ENCODE measurements at places on chromosomes 6 and 20.

DNA sequence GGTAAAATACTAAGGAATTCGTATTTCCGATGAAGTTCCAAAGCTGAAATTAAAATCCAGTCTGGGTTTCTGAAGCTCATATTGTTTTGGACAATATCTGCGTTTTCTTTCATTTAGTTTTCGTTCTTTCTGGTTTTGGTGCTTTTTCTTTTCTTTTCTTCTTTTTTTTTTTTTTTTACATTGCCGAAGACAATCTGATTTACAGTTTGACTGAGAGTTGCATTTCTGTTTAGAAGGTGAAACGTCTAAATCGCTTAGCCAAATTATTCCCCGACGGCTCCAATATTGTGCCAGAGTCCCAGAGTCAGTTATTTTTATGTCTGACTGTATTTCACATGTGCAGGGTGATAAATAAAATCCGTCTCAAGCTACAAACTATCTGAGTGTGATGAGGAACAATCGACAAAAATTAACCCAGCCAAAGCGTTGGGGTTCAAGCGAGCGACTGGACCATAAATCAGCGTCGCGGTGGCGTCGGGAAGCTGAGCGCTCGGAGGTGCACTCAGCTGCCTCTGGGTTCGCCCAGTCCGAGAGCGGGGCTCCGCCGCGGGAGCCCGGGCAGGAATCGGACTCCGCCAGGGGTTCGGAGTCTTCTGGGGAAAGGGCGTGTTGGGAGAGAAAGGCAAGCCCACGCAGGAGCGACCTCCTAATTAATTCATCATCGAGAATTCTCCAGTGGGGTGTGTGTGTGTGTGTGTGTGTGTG, 8.2 kb upstream of the TBX18 start:
- DNase-seq: peak; percentile 19

- DNase-seq: no peak
These were observed 53.4 kb upstream of the VSTM2L start for GRCh38 chr20:37849566-37849965.

GRCh38 chr6:134909701-134910592, 40.0 kb downstream of the ALDH8A1 start:
- DNase-seq: no peak

- DNase-seq: no peak
These were observed 104.5 kb downstream of the MKKS start for GRCh38 chr20:10329387-10330005.

DNA sequence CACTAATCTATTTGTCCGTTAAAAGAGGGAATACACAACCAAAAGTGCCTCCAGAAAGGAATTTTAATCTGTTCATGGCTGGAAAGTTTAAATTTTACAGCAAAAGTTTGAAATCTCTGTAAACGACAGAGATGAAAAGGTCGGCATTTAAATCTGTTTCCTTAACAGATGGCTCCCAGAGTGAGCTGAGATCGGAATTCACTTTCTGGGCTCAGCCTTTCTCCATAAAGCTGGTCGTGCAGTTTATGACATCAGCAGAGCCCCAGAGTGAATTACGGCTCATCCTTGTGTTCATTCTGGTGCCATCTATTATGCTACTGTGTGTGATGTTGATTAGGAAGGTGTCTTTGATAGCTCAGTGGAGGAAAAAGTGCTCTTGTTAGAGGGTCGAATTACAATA, 117.6 kb upstream of the ZFP64 start:
- DNase-seq: no peak

DNA sequence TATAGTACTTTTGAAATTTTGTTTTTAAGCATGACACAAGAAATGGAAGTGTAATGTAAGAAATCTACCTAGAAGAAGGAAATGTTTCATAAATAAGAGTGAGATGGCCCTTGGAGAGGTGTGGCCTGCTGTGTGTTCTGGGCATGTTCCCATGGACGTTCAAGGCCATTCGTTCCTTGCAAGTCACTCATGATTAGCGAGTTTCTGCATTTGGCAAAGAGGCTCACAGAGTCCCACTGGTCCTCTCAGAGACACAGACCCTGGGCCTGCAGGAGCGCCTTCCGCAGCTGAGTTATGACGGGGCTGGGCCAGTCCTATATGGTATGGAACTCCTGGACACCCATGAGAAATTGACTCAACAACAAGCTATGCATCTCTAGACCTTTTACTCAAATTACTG, 7.2 kb downstream of the THBS2 start:
- DNase-seq: no peak

GRCh38 chr6:153599901-153600300, 439.1 kb upstream of the OPRM1 start:
- DNase-seq: no peak

DNA sequence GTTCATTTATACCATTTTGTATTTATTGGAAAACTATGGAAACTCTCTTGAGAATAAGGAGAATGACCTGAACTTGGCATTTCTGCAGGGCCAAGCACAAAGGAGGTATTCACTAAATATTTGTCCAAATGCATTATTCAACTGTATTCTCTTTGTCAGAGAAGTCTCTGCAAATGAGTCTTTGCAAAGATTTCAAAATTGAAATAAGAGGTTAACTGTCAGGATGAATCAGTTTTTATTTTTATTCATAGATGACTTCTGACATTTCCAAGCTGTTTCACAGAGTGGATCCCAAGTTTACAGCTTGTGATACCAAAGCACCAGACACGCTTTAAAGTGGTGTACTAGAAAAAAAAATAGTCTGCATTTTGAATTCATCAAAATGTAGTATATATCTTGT, 131.6 kb downstream of the UTRN start:
- no peak for DNase-seq

DNA sequence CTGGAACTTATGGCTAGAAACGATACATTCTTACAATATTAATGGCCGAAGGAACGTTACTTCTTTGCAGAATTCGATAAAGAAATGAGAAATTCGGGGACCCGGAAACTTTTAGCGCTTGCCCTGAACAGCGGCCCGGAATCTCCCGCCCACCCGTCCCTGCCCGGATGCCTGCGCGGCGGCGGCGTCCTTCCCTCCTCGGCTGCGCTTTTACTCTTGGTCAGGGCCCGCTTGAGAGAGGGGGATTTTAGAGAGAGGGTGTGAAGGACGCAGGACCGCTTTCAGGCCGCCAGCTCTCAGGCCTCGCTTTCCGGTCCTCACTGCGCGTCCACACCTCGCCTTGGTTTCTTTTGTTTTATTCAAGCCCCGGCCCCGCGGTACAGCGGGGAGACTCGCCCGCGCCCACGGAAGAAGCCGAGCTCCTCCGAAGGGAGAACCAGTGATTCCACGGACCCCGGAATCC, 243.7 kb downstream of the ARID1B start:
- peak; percentile 66 for DNase-seq

DNA sequence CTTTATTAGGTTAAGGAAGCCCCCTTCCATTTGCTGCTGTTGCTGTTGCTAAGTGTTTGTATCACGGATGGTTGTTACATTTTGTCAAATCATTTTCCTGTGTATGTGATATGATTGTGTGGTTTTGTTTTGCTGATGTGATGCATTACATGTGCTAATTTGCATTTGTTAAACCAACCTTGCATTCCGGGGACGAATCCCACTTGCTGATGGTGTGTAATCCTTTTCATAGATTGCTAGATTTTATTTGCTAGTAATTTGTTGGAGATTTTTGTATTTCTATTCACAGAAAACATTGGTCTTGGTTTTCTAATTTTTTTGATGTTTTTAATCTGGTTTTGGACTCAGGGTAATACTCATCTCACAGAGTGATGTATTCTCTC, 167.8 kb downstream of the WDR27 start:
- no peak for DNase-seq

DNA sequence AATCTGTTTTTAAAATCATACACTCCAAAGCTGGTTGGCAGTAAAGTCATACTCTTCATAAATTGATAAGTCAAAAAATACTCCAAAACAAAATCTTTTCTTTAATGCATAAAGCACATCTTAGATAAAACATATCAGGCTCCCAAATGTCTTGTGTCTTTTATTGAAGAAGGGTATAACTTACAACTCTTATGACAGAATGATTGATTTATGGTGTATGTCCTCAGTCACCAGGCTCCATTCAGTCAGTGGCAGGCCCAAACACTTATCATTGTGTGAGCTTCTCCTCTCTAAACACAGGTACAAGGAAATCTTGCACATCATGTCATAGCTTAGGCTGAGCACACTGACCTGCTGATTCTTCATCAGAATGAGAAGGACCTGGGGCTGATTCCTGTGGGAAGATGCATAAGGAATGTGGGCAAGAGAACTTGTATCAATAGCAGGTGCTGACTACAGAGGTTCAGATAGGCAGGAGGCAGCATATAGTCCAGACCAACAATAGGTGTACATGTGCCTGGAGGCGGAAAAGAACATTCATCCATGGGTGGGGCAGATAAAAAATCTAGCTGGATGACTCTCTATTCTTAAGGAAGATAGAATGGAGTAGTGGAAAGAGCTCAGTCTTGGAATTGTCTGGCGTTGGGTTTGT, 1.9 kb downstream of the CALHM5 start:
- DNase-seq: no peak

GRCh38 chr6:72855471-72855870, 233.6 kb downstream of the KCNQ5 start:
- DNase-seq: no peak

DNA sequence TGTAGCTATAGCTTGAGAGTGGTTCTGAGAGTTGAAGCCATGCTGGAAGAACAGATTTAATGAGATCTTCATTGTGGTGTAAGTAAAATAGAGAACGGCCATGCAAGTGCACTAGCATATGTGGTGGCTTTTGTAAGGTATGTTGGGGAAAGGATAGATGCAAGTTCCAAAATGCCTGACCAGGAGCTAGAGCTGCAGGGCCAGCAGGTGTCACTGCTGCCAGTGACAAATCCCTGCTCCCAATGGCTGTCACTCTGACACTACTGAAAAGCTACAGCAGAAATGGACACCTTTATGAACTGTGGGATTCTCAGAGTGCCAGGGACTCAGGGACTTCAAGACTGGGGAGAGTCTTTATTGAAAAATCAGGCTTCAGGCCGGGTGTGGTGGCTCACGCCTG, 23.1 kb upstream of the VIP start:
- no peak for DNase-seq

DNA sequence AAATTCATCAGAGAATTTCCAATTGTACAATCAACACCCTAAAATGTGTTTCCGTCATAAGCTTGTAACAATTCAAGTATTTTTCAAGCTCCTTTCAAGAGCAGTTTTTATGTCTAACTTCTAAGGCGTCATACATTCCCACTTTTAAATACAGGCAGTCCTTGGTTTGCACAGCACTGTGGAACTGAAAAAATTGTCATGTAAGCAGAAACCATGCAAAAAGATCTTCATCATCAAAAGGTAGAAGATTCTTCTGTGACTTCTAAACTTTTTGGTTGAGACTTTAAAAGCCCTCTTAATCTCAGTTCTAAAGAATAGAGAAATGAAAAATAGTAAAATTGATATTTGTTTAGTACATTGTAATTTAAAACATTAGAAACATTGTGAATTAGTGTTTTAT, 315.6 kb downstream of the TPBG start:
- DNase-seq: no peak

DNA sequence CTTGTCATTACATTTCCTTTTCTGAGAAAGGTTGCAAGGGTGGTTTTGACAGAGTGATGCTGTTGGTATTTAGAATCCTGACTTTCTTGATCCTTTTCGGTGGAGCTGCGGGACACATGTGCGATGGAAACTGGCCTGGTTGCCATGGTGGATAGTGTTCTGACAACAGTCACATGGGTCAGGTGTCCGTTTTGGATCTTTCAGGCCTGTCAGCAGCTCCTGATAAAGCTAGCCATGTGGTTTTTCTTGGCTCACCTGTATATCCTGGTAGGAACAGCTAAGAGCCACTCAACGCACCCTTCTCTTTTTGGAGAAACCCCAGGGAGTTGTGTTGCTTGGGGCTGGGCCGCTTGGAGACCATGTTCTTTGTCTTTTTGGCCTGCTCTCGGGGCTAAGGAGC, 177.4 kb downstream of the MTFR2 start:
- peak; percentile 52 for DNase-seq

- DNase-seq: no peak
These were observed 79.8 kb downstream of the QKI start for GRCh38 chr6:163494279-163494727.

DNA sequence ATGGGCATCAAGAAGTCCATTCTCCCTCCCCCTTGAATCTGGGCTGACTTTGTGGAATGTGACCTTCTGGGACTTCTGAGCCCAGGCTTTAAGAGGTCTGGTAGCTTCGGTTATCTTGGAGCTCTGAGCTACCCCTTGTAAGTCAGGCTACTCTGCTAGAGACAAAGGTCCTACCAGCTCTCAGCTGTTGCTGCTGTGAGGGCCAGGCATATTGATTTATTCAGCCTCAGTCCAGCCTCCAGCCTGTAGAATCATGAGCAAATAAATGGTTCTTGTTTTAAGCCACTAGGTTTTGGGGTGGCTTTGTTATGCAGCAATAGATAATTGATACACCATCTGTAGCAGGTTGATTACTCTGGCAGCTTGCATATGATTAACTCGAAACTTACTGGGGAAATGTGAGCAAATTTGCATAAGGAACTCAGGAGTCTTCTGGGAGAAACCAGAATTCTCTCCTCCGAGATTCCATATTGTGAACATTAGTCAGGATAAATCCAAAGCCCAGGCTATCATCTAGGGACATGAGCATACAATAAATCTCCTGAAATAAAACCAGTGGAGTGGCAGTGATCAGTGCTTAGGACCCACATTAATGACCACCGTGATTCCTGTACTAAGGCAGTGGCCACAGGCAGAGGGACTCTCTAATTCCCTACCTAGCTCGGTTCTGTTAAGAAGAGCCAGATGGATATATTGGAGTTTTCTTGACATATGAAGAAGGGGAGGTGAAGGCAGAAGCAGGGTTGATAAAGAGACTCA, 336.1 kb downstream of the CDC5L start:
- DNase-seq: no peak

- no peak for DNase-seq
These were observed 754.0 kb upstream of the ADGRB3 start for GRCh38 chr6:67880939-67881705.

GRCh38 chr6:135576055-135576454, 78.5 kb upstream of the AHI1 start:
- DNase-seq: no peak

- no peak for DNase-seq
These were observed 78.4 kb upstream of the TMEM170B start for GRCh38 chr6:11459079-11459610.

- no peak for DNase-seq
These were observed 22.8 kb downstream of the VGLL2 start for GRCh38 chr6:117288083-117288715.

DNA sequence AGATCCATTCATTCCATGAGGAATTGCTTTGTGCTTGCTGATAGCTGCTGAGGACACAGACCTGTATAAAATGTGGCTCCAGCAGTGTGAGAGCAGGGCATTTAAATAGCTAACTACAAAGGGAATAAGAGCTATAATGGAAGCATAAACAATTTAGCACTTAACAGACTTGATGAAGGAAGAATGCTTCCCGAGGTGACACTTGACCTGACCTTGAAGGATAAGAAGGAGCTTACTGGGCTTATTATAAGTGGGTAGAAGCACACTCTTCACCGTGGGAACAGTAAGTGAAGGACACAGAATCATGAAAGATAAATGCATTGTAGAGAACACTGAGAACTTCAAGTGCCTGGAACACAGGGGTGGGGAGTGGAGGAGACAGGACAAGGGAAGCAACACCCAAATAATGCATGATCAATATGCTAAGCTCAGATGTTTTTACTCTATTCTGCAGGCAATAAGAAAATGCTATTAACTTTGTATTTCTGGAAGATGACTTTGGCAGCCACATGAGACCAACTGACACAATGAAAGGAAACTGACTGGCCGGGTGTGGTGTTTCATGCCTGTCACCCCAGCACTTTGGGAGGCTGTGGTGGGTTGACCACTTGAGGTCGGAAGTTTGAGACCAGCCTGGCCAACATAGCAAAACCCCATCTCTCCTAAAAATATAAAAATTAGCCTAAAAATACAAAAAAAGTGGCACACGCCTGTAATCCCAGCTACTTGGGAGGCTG, 84.2 kb downstream of the EPB41L2 start:
- no peak for DNase-seq

- DNase-seq: no peak
These were observed 89.0 kb downstream of the ZFP64 start for GRCh38 chr20:52102559-52102958.
